LHCN-M2 (cell line): ENCODE measurements at places on chromosomes 2 and 18. TPM values are rescaled to one million over a fixed set of nuclear protein-coding genes. Genes with fewer than 3 reads are reported as not detected.

The RPE gene
- total RNA-seq = 103 and 111 TPM in 2 replicates

The FIGN gene
- 3.7 and 5.4 TPM in 2 replicates for total RNA-seq

The VIL1 gene
- not detected in 2 replicates for total RNA-seq

The NPAS2 gene
- total RNA-seq = 12.4 and 13.0 TPM in 2 replicates

The TTN gene
- 2.0 and 5.5 TPM in 2 replicates for total RNA-seq

The HAAO gene
- total RNA-seq = not detected in 2 replicates

The ITGB6 gene
- 11.6 and 15.2 TPM in 2 replicates for total RNA-seq

The UGT1A5 gene
- not detected in 2 replicates for total RNA-seq

The ITGA6 gene
- total RNA-seq = 67.5 and 98.8 TPM in 2 replicates

The FAP gene
- 102 and 115 TPM in 2 replicates for total RNA-seq

The CFAP65 gene
- under 0.01 TPM in 1 of 2 replicates, not detected in the other for total RNA-seq

The EGR4 gene
- total RNA-seq = not detected in 2 replicates

The STPG4 gene
- total RNA-seq = 0.17 and 0.19 TPM in 2 replicates

The DTNA gene
- total RNA-seq = 6.9 and 7.1 TPM in 2 replicates

The RUFY4 gene
- not detected in 2 replicates for total RNA-seq

The UCN gene
- 1.2 and 2.2 TPM in 2 replicates for total RNA-seq
